Left ventricle myocardium inferior (tissue), 1 donor: ENCODE measurements at places on chromosomes 11 and 22.

DNA sequence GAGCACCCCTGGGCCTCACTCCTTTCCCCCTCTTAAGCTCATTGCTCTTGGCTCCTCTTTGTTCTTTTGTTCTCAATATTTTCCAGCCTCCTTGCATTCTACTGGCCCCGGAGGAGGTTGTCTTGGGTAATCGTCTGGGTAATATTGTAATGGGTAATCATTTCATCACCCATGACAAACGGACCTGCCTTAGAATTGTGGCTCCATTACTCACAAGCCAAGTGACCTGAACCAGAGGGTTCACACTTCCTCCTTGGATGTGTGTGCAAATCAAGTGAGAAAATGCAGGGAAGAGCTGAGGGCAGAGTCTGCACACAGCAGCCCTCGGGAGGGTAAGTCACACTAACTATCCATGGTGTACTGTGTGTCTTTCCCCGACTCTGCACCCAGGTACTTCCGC lies 305.0 kb downstream of the BUD13 start:
- DNase-seq, result no peak

DNA sequence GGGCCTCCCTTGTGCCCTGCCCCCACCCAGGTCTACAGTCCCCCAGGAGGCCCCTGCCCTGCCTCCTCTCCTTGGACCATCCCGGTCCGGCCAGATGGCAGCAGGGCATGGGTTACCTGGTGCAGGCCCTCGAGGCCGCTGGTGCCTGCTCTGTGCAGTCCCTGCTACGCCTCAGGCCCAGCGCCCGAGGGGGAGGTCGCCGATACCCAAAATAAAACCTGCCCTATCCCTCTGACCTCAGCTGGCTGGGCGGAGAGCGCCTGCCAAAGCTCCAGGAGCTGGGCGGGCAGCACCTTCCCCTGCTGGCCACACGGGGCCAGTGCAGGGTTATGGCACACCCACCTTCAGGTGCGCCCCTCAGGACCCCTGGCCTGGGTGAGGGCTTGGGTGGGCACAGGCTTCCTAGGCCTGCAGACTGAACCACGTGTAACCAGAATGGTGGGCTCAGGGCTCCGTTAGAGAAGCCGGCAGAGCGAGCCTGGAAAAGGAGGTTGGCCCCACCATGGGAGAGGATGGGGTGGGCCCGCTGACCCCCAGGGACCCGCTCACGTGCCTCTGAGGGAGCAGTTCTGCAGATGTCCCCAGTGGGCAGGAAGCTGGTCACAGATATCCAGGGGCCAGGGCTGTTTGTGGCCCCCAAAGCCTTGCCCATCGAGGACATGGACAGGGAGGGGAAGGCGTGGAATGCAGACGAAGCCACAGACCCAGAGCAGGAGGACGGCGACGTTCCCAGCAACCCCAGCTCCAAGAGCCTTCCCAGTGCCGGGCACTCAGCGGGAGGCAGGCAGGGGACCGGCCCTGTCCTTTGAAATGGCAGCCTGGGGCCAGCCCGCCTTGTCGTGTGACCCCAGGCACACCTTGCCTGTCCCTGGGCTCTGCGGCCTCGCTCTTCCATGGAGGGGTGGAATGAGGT lies 1.7 kb upstream of the TNNT3 start:
- no peak for DNase-seq

- no peak for DNase-seq
These were observed 102.0 kb downstream of the INSC start for GRCh38 chr11:15216678-15217077.

DNA sequence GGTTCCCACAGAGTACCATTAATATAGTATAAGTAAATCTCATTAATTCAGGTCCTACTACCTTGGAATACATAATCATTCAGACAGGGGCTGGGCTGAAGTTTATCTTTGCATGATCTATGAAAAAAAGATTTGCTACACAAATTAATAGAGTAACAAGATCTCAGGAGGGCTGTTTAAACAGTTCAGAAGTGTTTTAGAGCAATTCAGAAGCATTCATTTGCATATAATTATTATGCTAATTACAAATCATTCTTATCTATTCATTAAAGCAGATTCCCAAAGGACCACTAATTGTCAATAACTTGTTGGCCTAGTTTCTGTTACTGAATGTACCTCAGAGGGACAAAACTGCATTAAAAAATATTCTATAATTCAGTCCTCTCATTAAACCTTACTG lies 40.5 kb downstream of the PITPNB start:
- DNase-seq, result no peak

GRCh38 chr11:111531136-111531535 lies 9.4 kb upstream of the LAYN start:
- DNase-seq, result no peak

- peak; percentile 22 for DNase-seq
These were observed at the start of gene FIBIN for GRCh38 chr11:26993965-26994457. Gene FIBIN (plus strand): TSS chr11:26994112. CDS start chr11:26994527, 415 bp downstream.
